Right ventricle myocardium superior (tissue), 1 donor: ENCODE measurements at places on chromosomes 5 and 9.

DNA sequence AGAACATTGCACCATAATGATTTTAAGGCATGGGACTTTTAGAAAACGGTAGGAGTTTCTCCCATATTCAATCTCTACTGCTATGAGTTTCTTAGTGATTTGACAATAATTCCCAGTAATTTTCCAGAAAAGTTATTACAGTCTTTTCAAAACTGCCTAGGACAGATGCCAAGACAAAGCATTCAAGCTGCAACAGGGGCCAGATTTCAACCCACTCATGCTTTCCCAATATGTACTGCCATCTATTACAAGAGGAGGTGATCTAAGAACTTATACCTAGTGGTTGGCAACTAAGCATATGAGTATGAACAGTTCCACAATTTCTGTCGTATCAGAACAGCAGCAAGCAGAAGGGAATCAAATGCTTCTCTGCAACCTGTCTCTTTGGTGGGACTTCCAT lies 95.1 kb upstream of the TMED7 start:
- no peak for DNase-seq

- no peak for DNase-seq
Observed at GRCh38 chr9:133569891-133570690, 35.6 kb downstream of the ADAMTSL2 start.

DNA sequence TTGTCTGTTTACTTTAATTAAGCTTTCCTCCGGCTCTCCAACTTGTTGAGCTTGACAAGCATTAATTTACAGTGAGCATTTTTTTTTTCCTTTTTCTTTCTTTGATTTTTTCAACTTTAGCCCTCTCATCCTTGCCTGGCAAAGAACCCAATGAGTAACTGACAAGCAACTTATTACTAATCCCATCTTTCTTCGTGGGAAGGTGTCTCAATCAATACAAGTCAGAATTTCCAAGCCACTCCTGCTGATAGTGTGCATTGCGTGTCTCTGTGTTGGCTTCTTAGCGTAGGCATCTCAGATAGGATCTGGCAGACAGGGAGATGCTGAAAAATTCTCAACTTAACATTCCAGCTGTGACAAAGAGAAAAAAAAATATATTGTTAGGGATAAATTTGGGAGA lies 527.7 kb upstream of the WWC1 start:
- no peak for DNase-seq

GRCh38 chr5:108729242-108729615 lies 18.5 kb upstream of the FER start:
- no peak for DNase-seq

DNA sequence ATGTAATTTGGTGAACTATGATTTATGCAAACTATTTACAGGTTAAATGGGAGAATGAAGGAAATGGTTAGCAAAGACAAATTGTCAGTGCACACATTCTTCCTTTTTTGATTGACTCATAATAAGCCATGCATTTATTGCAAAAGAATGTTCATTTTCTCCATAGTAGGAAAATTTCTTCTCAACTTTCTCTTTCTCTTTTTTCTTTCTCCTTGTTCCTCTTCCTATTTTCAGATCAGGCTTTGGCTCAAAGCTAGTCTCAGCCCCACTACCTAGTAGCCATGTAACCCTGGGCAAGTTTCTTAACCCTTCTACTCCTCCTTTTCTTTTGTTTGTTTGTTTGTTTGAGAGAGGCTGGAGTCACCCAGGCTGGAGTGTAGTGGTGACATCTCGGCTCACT lies 156.6 kb downstream of the PIK3R1 start:
- DNase-seq, result no peak
